Nephron progenitor cell (in vitro differentiated cells): ENCODE measurements at places on chromosomes 6 and 20.

DNA sequence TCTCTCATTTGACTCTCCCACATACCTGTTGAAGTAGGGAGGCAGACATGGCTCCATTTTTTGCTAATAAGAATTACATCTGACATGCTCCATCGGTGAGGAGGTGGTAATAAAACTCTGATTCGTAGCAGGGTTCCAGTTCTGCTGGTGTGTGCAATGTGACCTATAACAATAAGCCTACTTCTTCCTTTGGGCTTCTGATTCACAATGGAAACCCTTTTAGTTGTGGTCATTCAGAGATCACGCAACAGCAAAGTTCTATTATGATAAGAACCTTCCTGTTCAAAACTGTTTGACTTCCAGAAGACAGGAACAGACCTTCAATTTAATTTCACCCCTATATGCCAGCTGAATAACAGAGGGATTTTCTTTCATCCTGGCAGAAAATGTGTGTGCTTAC is 31.4 kb upstream of the GSTA4 start:
- DNase-seq, result no peak
- H3K4me3 ChIP-seq, result no peak overlapping the region
- no peaks in the 10 kb centered on the region for H3K27me3 ChIP-seq
- H3K4me1 ChIP-seq, result no peaks in the 10 kb centered on the region
- peaks cover 50% of the 10 kb centered on the region for H3K36me3 ChIP-seq

GRCh38 chr6:155077784-155078183 is 82.7 kb downstream of the TIAM2 start:
- H3K27ac ChIP-seq, result peak overlapping the region; percentile 83
- no peak overlapping the region for H3K4me3 ChIP-seq
- H3K36me3 ChIP-seq, result no peaks in the 10 kb centered on the region

DNA sequence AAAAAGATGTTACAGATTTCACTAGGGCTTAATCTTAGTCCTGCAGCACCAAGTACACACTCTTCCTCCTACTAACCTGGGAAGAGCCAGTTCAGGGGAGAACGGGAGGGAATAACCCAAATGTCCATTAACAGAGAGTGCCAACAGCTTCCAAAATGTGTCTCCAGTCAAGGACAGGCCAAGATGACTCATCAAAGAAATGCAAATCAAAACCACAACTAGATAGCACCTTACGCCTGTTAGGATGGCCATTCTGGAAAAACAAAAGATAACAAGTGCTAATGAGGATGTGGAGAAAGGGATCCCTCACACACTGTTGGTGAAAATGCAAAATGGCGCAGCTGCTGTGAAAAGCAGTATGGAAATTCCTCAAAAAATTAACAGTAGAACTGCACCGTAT is 3.8 kb upstream of the MAS1L start:
- peaks cover 4% of the 10 kb centered on the region for H3K27me3 ChIP-seq
- H3K4me1 ChIP-seq, result no peaks in the 10 kb centered on the region
- no peak overlapping the region for H3K4me3 ChIP-seq
- H3K36me3 ChIP-seq, result no peaks in the 10 kb centered on the region

DNA sequence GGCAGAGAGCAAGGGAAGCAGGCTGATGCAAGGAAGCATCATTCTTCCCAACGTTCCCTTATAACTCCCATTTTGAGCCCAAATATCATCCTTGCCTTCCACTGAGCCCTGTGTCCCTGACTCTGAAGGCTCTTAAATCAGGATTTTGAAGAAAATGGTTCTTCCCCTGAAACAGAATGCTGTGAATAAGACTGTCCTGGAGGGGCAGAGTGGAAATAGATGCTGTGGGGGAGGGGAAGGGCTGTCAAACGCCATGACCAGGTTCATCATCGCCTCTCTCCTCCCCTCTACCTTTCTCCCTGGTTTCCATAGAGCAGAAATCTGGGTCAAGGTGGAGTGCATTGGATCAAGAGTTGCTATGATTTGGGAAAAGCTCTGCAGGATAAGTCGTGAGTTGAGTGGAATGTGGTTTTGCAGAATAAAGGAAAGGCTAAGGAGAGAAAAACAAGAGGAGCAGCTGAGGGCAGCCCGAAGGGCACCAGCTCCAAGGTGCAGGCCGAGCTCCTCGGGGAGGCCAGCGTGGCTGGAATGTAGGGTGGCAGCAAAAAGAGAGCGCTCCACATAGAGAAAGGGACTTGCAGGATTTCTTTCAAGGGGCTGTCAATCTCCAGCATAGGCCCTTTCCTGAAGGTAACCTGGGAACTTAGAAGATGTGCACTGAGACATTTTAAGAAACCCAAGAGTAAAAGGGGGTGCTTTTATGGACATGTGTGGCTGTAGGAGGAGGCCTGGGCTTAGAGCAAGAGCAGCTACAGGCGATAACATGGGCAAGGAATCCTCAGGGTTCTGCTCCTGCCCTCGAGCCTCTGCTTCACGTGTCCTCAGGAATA is 120.8 kb upstream of the CDYL start:
- H3K36me3 ChIP-seq, result peaks cover 4% of the 10 kb centered on the region
- no peaks in the 10 kb centered on the region for H3K27me3 ChIP-seq
- peaks cover 18% of the 10 kb centered on the region for H3K4me1 ChIP-seq
- DNase-seq, result no peak
- H3K27ac ChIP-seq, result no peak overlapping the region
- no peak overlapping the region for H3K4me3 ChIP-seq

DNA sequence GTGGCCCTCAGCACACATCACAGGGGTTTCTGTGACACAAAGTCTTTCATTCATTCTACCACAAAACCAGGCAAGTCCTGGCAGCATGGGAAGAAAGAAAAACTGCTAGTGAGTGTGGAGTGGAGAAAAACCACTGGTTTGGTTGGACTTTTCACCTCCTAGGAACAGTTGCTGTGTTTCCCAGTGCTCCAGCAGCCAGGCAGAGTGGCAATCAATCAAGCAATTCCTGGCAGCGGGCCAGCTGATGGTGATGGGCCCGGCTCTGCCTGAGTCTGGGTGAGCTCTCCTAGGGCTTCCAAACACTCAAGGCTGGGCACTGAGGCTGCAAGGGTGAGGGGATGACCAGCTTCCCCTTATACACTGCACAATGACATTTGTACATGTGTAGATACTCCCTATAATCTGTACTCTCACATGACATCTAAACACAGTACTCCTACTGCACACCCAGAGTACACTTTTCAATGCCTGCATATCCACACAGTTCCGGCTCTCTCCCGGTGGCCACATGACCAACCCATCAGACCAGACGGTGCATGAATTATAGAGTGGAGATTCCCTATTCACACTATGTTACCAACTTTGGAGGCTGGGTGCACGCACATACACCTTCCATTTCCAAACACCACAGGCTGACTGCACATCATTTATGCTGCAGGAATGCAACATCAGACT is 156.6 kb downstream of the UNC5CL start:
- H3K4me1 ChIP-seq, result peaks cover 38% of the 10 kb centered on the region
- H3K4me3 ChIP-seq, result no peak overlapping the region
- peak; percentile 61 for DNase-seq
- no peak overlapping the region for H3K27ac ChIP-seq
- peaks cover 55% of the 10 kb centered on the region for H3K27me3 ChIP-seq

- no peak overlapping the region for H3K27ac ChIP-seq
- peaks cover 8% of the 10 kb centered on the region for H3K36me3 ChIP-seq
- no peak overlapping the region for H3K4me3 ChIP-seq
- peaks cover 8% of the 10 kb centered on the region for H3K27me3 ChIP-seq
- H3K4me1 ChIP-seq, result peaks cover 11% of the 10 kb centered on the region
- DNase-seq, result no peak
Measured at GRCh38 chr6:131532580-131533039, 40.4 kb upstream of the ARG1 start.

DNA sequence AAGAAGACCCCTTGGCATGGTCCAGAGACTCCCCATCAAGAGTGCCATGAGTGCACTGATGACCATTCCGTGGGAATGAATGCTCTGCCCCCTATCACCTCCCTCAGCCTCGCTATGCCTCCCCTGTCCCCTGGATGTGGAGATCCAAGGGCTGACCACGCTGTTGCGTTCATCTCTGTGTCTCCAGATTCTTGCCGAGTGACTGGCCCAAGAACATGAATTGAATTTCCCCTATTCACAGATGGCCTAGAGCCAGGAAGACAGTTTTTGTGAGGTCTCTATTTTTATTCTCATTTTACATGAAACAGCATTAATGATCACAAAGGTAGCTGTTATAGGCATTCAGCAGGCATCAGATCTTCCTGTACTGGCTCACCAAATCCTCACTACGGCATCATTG is 33.6 kb downstream of the MAFB start:
- peaks cover 7% of the 10 kb centered on the region for H3K27me3 ChIP-seq
- H3K4me3 ChIP-seq, result no peak overlapping the region
- DNase-seq, result no peak
- no peaks in the 10 kb centered on the region for H3K36me3 ChIP-seq
- no peak overlapping the region for H3K27ac ChIP-seq

GRCh38 chr6:40900791-40901190 is 138.2 kb downstream of the UNC5CL start:
- peaks cover 36% of the 10 kb centered on the region for H3K27me3 ChIP-seq
- no peaks in the 10 kb centered on the region for H3K4me1 ChIP-seq
- no peak overlapping the region for H3K27ac ChIP-seq
- no peak overlapping the region for H3K4me3 ChIP-seq

GRCh38 chr6:21045135-21045700 is 511.0 kb downstream of the CDKAL1 start:
- H3K36me3 ChIP-seq, result no peaks in the 10 kb centered on the region
- H3K4me3 ChIP-seq, result peak overlapping the region; percentile 12
- no peak for DNase-seq
- H3K27me3 ChIP-seq, result no peaks in the 10 kb centered on the region
- H3K4me1 ChIP-seq, result peaks cover 35% of the 10 kb centered on the region
- H3K27ac ChIP-seq, result no peak overlapping the region

- peaks cover 63% of the 10 kb centered on the region for H3K36me3 ChIP-seq
- H3K4me3 ChIP-seq, result no peak overlapping the region
- DNase-seq, result no peak
- H3K27ac ChIP-seq, result no peak overlapping the region
Measured at GRCh38 chr20:37201827-37202162, 22.4 kb upstream of the MROH8 start.

GRCh38 chr6:3540253-3540820 is 83.5 kb upstream of the SLC22A23 start:
- H3K36me3 ChIP-seq, result peaks cover 5% of the 10 kb centered on the region
- peaks cover 8% of the 10 kb centered on the region for H3K27me3 ChIP-seq
- H3K4me1 ChIP-seq, result peaks cover 61% of the 10 kb centered on the region

DNA sequence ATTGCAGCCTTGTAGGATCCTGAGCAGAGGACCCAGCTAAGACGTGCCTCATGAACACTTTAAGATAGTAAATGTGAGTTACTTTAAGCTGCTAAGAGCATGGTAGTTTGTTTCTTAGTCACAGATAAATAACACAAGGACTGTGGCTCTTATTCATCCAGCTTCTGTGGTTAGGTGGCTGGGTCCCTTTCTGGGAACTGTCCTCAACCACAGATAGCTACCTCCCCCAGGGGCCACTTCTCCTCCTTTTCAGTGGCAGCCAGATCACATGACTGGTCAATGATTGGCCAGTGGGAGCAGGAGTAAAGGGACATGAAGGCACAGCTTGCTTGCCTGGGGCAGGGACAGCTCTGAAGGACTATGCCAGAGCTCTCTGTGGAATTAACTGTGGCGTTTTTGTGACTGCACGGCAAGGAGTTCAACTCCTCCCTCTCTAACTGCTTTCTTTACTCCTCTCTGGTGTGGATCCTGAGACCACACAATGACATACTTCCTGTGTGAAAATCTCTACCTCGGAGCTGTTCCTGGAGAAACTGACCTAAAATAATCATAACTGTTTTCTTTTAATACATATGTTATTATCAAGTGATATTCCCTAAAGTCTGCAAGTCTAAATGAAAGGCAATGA is 76.5 kb downstream of the NRN1 start:
- no peak overlapping the region for H3K27ac ChIP-seq
- H3K4me3 ChIP-seq, result no peak overlapping the region
- H3K4me1 ChIP-seq, result peaks cover 12% of the 10 kb centered on the region
- DNase-seq, result no peak
- H3K36me3 ChIP-seq, result peaks cover 12% of the 10 kb centered on the region
- peaks cover 11% of the 10 kb centered on the region for H3K27me3 ChIP-seq

GRCh38 chr6:13536796-13537526 is 37.4 kb upstream of the SIRT5 start:
- H3K36me3 ChIP-seq, result no peaks in the 10 kb centered on the region
- H3K4me3 ChIP-seq, result no peak overlapping the region
- H3K27ac ChIP-seq, result no peak overlapping the region
- peaks cover 38% of the 10 kb centered on the region for H3K4me1 ChIP-seq
- DNase-seq, result no peak

GRCh38 chr6:109060571-109060970 is 34.1 kb downstream of the SESN1 start:
- H3K4me1 ChIP-seq, result no peaks in the 10 kb centered on the region
- H3K36me3 ChIP-seq, result no peaks in the 10 kb centered on the region
- peaks cover 3% of the 10 kb centered on the region for H3K27me3 ChIP-seq
- no peak overlapping the region for H3K4me3 ChIP-seq
- no peak for DNase-seq

GRCh38 chr6:107114926-107115694 is at the start of gene BEND3:
TSS of gene BEND3 (minus strand) at chr6:107115515. CDS start at chr6:107099285, 16,230 bp downstream.
- H3K4me1 ChIP-seq, result peaks cover 41% of the 10 kb centered on the region
- H3K27me3 ChIP-seq, result no peaks in the 10 kb centered on the region
- peak within 1 kb of the TSS; percentile 80 for H3K4me3 ChIP-seq
- H3K27ac ChIP-seq, result peak within 1 kb of the TSS; percentile 97
- peak; percentile 61 for DNase-seq

GRCh38 chr6:101241442-101241841 is 152.1 kb upstream of the GRIK2 start:
- H3K27me3 ChIP-seq, result no peaks in the 10 kb centered on the region
- no peaks in the 10 kb centered on the region for H3K36me3 ChIP-seq
- DNase-seq, result no peak
- H3K4me1 ChIP-seq, result no peaks in the 10 kb centered on the region

GRCh38 chr6:157304899-157305663 is 18.2 kb downstream of the TMEM242 start:
- H3K27me3 ChIP-seq, result peaks cover 2% of the 10 kb centered on the region
- H3K4me3 ChIP-seq, result no peak overlapping the region
- H3K4me1 ChIP-seq, result peaks cover 5% of the 10 kb centered on the region
- no peak for DNase-seq
- no peak overlapping the region for H3K27ac ChIP-seq

GRCh38 chr6:77620278-77620882 is 32.5 kb upstream of the MEI4 start:
- DNase-seq, result peak; percentile 7
- no peaks in the 10 kb centered on the region for H3K27me3 ChIP-seq
- H3K4me1 ChIP-seq, result peaks cover 9% of the 10 kb centered on the region
- no peak overlapping the region for H3K4me3 ChIP-seq

GRCh38 chr6:83429857-83430610 is 817 bp downstream of the ME1 start:
- peak; percentile 43 for DNase-seq
- peaks cover 11% of the 10 kb centered on the region for H3K36me3 ChIP-seq

GRCh38 chr6:156809034-156809433 is 31.9 kb downstream of the ARID1B start:
- no peak overlapping the region for H3K4me3 ChIP-seq
- no peaks in the 10 kb centered on the region for H3K27me3 ChIP-seq
- no peak overlapping the region for H3K27ac ChIP-seq
